ENCODE measurements at places on chromosomes 16 and 17.
A peak's percentile ranks its signal among the peaks of the same experiment; 100 is the strongest.

DNA sequence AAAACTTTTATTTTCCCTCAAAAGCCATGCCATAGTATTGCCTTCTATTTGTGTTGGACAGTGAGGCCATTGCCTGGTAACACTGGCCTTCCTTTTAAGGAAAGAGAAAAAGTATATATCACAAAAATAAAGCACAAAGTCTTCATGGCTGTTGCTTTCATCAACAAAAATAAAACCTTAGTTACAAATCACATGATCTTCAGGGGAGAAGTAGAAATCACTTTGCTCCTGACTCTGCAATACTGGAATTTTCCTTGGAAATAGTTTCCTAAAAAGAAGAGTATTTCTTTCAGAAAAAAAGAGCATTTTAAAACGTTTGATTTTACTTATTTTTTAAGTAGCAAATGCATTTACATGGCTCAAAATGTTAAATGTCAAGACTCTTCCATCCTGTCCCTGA, 41.9 kb downstream of the FAM20A start:
- DNase-seq, result no peak

DNA sequence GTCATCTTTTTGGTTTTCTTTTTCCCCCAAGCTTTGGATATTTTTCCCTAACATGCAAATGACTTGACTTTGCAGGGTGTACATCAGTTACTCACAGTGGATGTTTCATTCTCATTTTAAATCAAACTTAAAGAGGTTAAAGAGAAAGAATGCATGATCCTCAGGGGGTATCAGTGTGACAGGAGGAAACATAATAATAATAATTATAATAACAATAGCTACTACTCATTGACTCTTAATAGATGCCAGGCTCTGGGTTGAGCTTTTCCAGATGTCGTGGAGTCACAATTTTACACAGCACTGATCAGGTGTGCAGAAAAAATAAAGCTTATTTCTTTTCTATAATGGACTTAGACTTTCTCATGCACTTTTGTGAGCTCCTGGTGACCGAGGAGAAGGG, 157.2 kb upstream of the CACNG3 start:
- no peak for DNase-seq

GRCh38 chr16:51201604-51202003, 50.5 kb upstream of the SALL1 start:
- DNase-seq, result no peak

- peak; percentile 34 for DNase-seq
These were observed 28.8 kb downstream of the GINS2 start for GRCh38 chr16:85659805-85660511.

- peak; percentile 60 for DNase-seq
These were observed 922 bp upstream of the MRPL58 start for GRCh38 chr17:75011401-75012095.

DNA sequence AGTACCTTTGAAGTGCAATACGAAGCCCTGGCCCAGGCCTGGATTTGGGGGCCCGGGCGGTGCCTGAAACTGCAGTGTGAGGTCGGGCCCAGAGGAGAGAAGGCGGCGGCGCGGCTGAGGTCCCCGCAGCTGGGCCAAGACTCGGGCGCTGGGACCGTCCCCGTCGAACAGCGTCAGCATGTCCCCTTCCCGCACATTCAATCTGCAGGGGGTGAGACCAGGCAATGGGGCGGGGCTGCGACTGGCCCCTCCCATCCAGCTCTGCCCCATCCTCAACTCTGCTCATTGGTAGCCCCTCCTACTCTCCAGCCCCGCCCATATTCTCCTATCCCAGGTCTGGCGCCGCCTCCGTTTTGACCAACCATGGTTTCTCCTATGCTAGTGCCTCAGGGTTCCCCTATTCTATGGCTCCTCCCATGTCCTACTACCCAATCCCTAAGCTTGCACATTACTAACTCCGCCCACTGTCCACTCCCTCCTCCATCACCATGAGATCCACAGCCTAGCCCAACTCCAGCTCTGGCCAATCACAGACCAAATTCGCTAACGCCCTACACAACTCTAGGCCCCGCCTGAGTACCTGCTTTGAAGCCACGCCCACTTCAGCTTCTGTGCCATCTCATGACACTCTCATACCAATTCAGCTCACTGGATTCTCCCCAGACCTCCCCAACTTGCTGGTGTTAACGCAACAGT, 14.4 kb upstream of the CDIPT start:
- peak; percentile 90 for DNase-seq

- DNase-seq, result peak; percentile 9
These were observed 41.2 kb downstream of the C16orf87 start for GRCh38 chr16:46789499-46790414.

DNA sequence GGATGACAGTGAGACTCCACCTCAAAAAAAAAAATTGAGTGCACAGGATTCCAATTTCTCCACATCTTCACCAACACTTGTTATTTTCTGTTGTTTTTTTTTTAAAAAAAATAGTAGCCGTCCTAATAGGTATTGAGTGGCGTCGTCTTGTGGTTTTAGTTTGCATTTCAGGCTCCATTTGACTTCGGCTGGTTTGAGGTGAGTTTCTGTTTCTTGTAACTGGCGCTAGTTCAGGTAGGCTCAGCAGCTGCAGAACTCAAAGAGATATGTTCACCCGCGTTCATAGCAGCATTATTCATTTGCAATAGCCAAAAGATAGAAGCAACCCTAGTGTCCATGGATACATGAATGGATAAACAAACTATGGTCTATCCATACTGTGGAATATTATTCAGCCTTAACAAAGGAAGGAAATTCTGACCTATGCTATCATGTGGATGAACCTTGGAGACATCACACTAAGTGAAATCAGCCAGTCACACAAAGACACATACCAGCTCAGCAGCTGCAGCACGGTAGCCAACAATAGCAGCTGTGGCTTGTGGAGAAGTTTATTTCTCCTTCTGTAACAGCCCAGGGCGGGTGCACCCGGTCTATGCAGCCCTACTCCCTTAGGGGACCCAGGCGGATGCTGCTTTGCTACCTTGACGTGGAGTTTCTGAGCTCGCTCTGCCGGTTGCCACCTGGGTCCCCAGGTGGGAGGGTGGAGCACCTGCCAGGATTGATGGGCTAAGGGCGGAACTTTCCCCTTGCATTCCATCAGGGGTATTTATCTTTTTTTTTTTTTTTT, 44.9 kb downstream of the TMEM235 start:
- DNase-seq, result no peak

DNA sequence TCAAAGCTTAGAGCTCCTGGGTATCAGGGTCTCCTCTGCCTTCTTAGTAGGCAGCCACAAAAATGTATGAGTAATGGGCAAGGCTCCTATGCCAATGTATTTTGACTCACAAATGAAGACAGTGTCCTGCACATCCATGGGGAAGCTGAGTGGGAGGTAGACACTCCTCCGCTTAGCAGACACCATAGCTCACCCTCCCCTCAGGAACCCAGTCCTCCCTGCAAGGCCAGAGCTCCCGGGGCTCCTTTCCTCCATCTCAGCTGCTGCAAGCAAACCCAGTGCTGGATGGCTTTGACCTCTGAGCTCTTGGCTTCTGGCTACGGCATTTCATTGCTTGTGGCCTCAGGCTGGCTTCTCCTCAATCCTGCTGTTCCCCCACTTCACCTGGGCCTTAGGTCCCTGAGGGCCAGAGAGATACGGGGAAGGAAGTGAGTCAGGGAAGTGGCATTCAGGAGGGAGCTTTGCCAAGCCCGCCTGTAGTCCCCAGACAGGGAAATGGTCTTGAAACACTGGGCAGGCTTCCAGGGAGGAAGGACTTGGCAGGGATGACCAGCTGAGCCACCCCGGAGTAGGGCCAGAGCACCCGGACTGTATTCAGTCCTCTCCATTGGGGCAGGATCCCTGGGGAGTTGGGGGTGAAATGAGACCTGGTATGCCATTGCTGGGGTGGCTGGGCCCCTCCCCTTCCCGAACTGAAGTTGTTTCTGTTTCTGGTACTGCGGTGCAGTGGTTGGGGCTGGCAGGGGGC, 4.5 kb downstream of the ABCC3 start:
- DNase-seq, result no peak

DNA sequence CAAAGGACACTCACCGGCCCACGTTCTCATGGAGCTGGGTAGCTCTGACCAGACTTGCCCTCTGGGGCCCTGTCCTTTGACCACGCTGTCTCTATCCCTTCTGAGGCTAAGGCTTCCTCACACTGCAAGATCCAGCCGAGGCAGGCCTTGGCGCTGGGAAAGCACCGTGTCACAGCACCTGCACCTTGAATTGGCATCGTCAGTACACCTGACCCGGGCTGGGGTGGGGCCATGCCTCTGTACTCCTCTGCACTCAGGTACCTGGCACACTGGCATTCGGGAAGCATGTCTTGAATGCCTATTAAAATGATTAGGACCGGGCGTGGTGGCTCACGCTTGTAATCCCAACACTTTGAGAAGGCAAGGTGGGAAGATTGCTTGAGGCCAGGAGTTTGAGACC, 6.0 kb downstream of the TBC1D24 start:
- DNase-seq, result no peak

- no peak for DNase-seq
These were observed 28.6 kb downstream of the TPPP3 start for GRCh38 chr16:67364600-67365235.

- DNase-seq, result no peak
These were observed 2.2 kb upstream of the ATXN1L start for GRCh38 chr16:71843572-71843971.

DNA sequence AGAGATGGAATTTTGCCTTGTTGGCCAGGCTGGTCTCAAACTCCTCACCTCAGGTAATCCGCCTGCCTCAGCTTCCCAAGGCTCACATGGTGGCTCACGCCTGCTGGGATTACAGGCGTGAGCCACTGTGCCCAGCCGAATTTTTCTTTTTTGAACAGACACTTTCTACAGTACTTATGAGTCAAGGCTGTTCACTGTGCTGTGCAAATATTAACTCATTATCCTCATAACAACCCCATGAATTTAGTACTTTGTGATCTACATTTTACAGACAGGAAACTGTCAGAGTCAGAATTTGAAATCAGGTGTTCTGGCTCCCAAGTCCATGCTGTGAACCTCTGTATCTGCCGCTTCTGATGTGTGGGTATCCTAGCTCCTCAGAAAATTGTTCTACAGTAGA, 25.7 kb upstream of the RASL10B start:
- peak; percentile 30 for DNase-seq

DNA sequence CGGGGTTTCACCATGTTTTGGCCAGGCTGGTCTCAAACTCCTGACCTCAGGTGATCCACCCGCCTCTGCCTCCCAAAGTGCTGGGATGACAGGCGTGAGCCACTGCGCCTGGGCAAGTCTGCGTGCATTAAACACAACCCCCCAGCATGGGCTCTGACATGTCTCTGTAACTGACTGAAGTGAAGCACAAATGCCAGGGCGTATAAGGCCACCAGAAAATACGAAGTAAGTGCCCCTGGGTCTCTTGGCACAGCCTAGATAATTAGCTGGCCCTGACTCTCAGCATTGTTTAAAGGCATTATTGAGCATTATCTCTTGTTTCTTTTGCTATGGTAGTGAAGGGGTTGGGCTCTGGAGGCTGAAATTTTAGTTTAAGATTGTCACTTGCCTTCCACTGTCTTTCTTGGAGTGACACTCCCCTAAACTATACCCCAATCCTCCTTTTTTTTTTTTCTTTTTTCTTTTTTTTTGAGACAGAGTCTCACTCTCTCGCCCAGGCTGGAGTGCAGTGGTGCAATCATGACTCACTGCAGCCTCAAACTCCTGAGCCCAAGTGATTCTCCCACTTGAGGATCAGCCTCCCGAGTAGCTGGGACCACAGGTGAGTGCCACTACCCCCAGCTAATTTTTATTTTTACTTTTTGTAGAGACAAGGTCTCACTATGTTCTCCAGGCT, 8.2 kb upstream of the SEC14L1 start:
- no peak for DNase-seq

DNA sequence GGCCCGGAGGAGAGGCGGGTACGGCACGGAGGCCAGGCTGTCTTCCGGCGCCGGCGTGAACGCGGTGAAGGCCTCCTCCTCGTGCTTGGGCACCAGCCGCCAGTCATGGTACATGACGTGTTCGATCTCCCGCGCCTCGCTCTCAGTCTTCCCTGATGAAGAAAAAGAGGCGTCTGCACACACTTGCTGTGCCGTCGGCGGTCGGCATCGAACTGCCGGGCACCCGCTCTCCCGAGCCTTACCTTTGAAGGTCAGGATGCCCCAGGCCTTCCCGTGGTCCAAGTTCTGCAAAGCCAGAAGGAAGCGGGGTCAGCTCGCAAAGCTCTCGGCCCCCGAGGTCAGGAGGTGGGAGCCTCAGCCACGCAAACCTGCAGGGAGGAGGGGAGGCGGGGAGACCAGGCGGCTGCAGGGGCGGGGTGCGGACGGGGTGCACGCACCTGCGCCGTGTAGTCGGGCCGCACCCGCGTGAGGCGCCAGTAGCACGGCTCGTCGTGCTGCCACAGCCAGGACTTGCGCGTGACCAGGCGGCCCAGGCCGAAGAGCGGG, at the start of gene EME2:
Gene EME2, plus strand, starts transcription at position 449 of the 546 bp plus-strand sequence. CDS start 418 bp downstream, outside the sequence.
- no peak for DNase-seq

DNA sequence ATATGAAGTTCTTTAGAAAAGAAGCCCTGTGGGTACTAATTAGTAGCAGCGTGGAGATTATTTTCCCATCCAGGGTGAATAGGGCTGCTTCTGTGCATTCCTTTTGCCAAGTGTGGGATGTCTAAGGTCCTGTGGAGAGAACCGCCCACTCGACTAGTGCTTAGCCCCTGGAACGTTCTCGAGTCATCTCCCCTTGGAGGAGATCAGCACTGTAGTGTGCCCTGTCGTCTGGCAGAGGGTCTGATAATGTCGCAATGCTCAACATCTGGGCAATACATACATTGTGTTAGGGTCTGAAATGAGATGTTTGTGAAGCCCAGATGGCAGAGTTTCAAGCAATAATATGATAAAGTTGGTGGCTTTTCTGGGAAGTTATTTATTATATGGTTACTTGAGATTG, 64.8 kb downstream of the SPECC1 start:
- no peak for DNase-seq

DNA sequence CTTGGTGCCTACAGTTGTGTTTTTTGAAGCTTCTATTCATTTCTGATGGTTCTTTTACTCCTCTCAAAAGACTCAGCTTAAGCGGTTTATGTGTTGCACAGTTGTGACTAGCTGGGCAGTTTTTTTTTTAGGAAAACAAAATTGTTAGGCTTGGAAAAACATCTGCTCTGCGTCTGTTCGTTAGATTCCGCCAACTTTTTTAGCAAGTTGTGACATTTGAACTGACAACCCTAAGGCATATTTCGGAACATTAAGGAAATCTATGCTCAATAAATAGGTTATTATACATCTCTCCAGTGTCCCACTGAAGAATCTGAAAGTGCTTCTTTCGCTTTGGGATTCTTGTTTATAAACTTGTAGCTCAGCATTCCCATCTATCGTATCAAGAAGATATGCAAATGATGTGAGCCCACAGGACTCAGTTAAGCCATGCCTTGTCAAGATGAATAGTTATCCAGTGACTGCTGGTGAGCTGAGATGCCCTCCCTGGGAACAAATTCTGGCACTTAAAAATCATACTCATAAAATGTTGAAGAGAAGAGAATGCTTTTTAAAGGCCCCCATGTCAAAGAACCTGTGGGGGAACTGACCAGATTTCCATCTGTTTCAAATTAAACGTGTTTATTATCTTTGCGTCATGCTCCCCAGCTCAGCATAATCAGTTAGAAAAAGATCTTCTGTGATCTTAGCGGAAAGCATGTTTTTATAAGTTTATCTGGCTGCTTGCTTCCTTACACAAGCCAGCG, 109.0 kb upstream of the FAM20A start:
- DNase-seq, result no peak
